ENCODE measurements at places on chromosomes 4 and X.

GRCh38 chrX:126847143-126847542, 27.6 kb downstream of the PRR32 start:
- DNase-seq: no peak

GRCh38 chrX:52217494-52218160, 32.9 kb downstream of the MAGED4 start:
- no peak for DNase-seq

GRCh38 chrX:134782796-134783195, 124.5 kb upstream of the PLAC1 start:
- DNase-seq: no peak

GRCh38 chr4:182547435-182547834, 304.2 kb downstream of the TENM3 start:
- no peak for DNase-seq

GRCh38 chrX:153780678-153781427, at the start of gene SRPK3:
SRPK3 (plus strand) TSS chrX:153781041; CDS start chrX:153781087, 46 bp downstream.
- DNase-seq: no peak

DNA sequence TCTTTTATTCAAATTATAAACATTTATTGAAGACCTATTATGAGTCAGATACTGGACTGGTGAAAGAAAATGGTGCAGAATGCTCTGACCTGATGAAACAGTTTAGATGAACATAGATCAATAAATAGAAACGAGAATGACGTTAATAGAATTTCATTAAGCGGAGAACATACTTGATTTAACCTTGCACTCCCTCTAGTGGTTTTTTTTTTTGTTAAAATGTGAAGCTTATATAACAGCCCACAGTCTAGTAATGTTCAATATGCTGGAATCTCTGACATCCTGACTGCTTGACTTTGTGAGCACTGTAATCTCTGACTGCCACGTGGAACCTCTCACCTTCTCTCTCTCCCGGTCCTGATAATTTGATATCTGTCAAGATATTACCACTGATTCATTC, 32.3 kb downstream of the HDAC8 start:
- DNase-seq: no peak

GRCh38 chr4:124334119-124334518, 378.4 kb downstream of the ANKRD50 start:
- DNase-seq: no peak

GRCh38 chr4:116866106-116866505, 219.3 kb downstream of the TRAM1L1 start:
- DNase-seq: no peak

DNA sequence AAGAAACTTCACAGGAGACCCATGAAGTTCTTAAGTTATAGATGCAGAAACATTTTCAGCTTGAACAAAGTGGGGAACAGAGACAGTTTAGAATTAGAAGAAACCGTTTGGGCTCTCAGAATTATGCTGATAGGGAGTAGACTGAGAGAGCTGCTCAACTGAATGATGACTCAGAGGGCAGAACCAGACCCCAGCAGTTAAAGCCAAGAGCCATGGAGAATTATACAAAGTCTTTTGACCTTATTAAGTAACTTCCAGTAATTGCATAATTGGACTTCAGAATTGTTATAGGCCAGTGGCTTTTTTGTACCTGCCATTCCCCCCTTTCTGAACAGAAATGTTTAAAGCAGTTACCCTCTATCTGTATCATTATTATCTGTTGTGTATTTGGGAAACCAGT, 642.1 kb downstream of the CCSER1 start:
- DNase-seq: no peak

DNA sequence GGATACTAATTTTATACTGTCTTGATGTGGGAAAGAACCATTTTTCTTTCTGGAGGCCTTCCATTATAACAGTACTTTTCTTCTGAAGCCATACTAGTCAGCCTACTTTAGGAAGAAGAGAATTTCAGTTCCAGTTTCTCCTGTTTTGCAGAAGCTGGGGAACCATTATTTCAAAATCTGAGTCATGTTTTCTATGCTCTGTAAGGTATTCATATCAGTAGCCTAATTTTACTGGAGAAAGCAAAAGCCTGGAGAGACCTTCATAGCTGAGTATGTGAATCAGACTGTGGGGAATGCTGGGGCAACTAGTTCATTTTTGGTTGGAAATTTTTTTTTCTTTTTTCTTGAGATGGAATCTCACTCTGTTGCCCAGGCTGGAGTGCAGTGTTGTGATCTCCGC, 22.4 kb downstream of the AFF1 start:
- no peak for DNase-seq

DNA sequence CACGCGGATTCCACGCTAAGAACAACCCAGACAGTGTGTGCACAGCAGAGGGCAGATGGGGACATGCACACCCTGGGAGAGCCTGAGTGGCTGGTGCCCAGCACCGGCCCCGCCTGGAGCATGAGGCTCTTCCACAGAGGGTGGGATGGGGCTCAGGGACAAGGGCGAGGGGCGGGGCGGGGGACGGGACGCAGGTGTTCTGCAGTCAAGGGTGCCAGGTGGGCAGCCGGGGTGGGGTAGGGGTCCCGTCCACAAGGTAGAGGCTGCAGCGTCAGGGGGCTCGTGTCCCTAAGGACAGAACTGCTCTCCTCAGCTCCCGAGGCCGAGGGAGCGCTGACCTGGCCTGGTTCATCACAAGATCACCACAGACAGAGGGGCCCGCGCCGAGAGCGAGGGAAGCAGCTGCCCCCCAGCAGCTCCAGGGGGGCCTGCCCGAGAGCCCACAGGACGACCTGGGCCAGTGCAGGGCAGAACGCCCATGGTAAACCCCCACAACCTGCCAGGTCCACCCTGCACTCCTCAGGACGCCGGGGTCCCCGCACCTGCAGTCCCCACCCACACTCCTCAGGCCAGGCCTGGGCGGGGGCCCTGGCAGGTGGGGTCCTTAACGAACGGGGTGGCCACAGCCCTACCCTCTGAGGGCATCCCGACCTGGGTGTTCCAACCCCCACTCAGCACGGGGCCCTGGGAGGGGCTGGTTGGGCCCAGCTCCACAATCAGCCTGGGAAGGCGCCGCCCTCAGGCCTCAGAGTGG, 26.7 kb downstream of the CTBP1 start:
- DNase-seq: no peak

DNA sequence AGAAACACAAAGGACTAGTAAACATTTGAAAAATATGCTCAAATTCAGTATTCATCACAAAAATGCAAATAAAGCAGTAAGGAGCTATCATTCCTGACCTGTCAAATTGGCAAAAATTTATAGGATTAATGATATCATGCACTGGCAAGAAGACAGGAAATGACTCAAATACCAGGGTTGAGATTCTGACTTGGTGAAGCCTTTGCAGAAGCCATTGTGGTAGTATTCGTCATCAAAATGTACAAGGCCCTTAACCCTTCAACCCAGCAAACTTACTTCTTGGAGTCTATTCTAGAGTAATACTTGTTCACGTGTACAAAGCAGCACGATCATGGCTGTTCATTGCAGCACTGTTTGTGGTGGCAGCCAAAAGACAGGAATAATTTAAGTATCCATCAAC, 132.4 kb downstream of the ENOX2 start:
- no peak for DNase-seq

- peak; percentile 13 for DNase-seq
These were observed 12.4 kb upstream of the NFXL1 start for GRCh38 chr4:47926667-47927258.

DNA sequence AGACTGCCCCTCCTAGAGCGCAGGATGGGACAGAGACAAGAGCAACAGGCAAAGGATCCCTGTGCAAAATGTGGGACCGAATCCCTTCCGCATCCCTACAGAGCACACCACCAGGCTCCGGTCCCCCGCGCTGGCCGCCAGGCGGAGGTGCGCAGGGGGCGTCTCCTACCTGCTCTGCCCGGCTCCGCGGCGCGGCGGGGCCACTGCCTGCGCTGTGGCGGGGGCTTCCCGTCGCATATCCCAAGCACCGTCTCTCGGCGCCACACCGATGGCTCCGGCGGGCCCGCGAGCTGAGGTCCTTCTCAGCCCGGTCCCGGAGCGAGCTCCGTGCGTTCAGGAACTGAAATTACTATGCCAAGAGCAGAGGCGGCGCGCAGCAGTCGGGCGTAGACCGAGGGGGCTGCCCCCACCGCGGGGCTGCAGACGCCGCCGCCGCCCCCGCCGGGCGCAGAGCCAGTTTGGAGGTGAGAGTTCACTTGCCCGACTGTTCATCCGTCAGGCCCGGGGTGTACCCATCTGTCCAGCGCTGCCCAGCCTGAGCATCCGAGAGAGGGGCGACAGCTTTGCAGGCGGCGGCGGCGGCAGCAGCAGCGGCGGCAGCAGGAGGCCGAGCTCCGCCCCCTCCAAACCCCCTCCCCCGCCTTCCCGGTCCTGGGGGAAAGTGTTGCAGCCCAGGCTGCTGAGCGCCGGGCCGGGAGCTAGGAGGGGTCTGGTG, at the start of gene GPRIN3:
GPRIN3 (minus strand) TSS at position 355 of the 715 bp plus-strand sequence. CDS start 57,690 bp downstream, outside the sequence.
- peak; percentile 56 for DNase-seq

GRCh38 chrX:107935664-107936433, 46.3 kb downstream of the TEX13B start:
- DNase-seq: no peak

- DNase-seq: no peak
These were observed 134.8 kb downstream of the NAP1L3 start for GRCh38 chrX:93538575-93538974.

DNA sequence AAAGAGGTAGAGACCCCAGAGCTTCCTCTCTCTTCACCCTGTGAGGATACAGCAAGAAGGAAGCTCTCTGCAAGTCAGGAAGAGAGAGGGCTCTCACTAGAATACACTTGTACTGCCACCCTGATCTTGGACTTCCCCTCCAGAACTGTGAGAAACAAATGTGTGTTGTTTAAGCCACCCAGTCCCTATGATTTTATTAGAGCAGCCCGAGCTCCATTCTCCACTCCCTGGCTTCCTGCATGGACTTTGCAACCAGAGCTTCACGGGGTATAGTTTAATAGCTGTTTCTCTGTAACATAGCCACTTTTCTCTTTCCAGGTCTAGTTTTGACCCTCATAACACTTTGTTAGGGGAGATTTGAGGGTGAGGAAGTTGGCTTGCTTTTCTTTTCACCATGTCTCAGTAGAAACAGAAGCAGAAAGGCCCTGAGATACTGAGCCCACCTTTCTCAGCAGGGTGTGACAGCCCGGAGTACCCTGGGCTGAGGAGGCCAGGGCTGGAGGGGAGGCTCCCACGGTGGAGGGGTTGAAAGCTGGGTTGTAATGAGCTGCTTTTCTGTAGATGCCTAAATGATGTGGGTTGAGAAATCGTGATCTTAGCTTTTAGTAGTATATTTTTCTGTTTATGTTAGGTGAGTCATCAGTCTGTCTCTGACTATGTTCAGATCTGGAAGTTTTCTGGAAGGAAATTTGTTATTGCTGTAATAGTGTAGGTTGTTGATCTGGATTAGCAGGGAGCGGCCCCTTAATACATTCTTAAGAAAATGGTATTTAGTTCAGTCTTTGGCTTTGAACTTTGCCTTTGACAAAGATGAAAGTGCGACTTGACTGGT, 118.6 kb downstream of the PTTG2 start:
- no peak for DNase-seq

GRCh38 chrX:25025615-25026014, 9.8 kb upstream of the ARX start:
- DNase-seq: no peak

DNA sequence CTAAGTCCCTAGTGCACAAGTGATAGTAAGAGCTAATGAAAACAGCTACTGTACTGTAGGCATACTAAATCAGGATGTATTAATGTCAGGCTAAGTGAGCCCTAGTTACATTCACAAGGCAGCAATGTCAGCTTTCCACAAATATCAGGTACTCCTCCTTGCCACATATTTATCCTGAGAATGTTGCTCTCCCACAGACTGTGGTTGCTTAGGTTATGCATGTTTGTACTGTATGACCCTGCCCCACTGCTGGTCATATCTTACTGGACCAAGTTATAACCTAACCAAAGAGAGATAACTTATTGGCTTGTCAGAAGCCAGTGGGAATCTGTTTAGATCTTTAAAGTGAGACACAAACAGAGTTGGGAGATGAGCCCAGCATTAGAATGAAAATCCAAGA, 241.0 kb downstream of the SLC39A8 start:
- DNase-seq: no peak

DNA sequence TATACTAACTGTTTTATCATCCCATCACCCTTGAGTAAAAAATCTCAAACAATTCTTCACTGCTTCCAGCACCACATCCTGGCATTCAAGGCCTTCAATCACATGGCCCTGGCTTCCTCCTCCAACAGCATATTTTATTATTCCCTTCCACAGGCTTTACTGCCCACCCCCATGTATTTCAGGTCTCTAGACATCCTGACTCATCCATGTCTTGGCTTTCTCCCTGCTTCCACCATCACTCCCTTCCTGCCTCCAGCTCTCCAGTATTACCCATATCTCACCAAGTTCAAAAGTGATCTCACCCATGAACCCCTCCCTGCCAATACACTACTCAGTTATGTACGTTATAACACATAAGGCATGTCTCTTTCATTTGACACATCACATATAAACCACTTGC, 34.7 kb upstream of the PLAC1 start:
- no peak for DNase-seq

- no peak for DNase-seq
These were observed 1.5 kb downstream of the LAP3 start for GRCh38 chr4:17578482-17578891.

DNA sequence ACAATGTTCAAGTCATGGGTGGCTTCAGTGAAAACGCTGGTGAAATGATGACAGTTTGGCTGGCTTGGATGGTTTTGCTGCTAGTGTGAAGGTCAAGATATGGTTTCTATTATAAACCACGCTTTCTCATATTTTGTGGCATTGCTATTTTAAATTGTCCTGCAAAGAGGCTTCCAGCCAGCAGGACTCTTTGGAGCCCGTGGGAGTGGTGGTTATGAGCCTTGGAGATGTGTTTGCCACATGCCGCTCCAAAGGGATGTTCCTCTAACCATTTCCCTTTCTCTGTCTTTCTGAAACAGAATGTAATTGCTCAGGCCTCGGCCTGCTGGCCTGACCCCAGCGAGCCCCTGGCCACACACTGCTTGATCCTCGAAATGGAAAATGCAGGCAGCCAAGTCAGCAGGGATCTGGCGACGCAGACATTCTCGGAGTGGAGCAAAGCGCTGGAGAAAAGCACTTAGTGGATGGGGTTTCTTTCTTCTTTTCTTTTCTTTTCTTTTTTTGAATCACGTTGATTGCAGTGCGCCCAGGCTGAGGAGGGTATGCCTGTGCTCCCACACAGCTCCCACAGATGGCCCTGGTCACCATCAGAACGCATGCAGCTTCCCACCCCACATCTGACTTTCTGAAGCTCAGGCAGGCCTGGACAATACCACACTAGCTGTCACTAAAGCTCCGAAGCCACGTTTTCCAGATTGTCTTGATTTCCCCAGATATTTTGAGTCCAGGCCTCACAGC, 114.0 kb downstream of the ENPP6 start:
- no peak for DNase-seq

All from stimulated activated CD8-positive, alpha-beta memory T cell treated with anti-CD3 and anti-CD28 coated beads, Interleukin-4, amount 100 ng/mL, for 4 hours (primary cell).